ENCODE measurements at places on chromosomes 6 and 20.

DNA sequence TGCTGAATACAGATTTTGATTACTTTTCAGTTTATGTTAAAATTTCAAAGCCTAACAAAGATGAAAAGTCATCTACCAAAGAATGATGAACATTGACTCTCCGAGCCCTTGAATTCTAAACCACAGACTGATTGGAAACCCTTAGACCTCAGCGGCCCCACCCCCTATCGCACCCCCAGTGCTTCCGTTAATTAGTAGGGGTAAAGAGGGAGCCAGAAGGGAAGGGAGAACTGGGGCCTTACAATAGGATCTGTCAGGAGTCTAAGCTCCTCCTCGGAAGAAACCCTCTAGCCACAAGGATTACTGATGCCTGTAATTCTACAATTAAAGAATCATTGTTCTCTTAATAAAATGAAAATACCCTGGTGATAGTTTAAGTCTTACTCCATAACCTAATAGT, 79.7 kb upstream of the JARID2 start:
- no peak for DNase-seq

- DNase-seq: no peak
Observed at GRCh38 chr6:1296542-1296941, 15.4 kb upstream of the FOXQ1 start.

- DNase-seq: no peak
Observed at GRCh38 chr20:4350096-4350495, 334.7 kb upstream of the RNF24 start.

- DNase-seq: no peak
Observed at GRCh38 chr6:5999688-6000608, 6.8 kb downstream of the NRN1 start.

- DNase-seq: no peak
Observed at GRCh38 chr6:79613912-79614311, 17.2 kb upstream of the SH3BGRL2 start.

Measured in stimulated activated CD8-positive, alpha-beta memory T cell treated with anti-CD3 and anti-CD28 coated beads, Interleukin-12 subunit alpha, Interleukin-12 subunit beta, amount 100 ng/mL, for 1 hour (primary cell).